ENCODE measurements at places on chromosomes 2 and 18. TPM values are rescaled to one million over a fixed set of nuclear protein-coding genes. Genes with fewer than 3 reads are reported as not detected.
A peak's percentile ranks its signal among the peaks of the same experiment; 100 is the strongest.

DNA sequence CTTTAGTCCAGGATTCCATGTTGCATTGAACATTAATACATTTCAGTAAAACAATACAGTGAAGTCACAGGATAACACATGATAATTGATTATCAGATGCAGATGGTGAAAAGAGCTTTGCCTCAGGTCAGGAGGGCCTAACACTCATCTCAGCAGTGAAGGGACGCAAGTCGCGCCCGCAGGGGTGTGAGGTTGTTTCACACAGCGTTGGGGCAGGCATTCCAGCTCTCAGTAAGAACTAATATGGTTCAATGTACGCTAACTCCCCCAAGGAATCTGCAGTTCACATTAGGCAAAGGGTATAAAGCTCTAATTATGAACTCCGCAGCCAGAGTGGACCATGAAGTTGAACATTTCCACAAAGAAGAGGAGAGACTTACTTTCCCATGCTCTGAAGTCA, 53.1 kb upstream of the ATL2 start:
- ATAC-seq: no peak

- ATAC-seq: peak; percentile 60
These were observed 143.5 kb downstream of the TGIF1 start for GRCh38 chr18:3593381-3593903.

DNA sequence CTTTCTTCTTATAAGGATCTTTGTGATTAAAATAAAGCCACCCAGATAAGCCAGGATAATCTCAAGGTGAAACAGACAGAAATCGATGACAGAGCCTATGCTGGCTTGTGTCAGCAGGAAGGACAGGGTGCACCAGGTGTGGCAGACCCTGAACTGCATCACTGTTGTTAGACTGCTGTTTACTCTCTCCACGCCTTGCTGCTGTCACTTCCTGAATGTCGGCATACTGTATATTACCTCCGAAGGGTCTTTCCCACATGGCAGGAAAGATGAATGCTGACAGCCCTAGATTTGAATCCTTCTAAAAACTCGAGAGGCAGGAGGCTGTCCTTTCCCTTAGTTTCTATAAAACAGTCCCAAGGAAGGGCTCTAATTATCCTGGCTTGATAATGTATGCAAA, 18.9 kb upstream of the TMEM163 start:
- ATAC-seq: no peak

GRCh38 chr18:38750751-38751150, 1185.2 kb upstream of the CELF4 start:
- ATAC-seq: no peak

- ATAC-seq: no peak
These were observed 113.0 kb downstream of the ATP9B start for GRCh38 chr18:79182047-79182713.

DNA sequence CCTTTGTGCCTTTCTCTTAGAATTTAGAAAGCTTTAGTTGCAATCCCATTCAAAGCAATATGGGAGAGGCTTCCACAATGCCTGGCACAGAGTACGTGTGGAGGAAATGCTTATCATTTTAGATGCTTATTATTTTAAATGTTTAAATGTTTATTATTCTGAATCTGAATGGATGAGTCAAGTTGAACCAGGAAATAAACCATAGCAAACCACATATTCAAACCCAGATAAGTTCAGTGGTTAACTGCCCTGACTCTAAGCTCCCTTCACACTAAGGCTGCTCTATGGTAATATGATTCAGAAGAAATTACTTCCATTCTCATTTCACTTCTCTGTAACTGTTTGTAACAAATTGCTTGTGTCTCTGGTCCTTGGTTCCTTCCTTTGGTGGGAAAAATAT, 5.2 kb upstream of the PPP4R1 start:
- ATAC-seq: no peak

DNA sequence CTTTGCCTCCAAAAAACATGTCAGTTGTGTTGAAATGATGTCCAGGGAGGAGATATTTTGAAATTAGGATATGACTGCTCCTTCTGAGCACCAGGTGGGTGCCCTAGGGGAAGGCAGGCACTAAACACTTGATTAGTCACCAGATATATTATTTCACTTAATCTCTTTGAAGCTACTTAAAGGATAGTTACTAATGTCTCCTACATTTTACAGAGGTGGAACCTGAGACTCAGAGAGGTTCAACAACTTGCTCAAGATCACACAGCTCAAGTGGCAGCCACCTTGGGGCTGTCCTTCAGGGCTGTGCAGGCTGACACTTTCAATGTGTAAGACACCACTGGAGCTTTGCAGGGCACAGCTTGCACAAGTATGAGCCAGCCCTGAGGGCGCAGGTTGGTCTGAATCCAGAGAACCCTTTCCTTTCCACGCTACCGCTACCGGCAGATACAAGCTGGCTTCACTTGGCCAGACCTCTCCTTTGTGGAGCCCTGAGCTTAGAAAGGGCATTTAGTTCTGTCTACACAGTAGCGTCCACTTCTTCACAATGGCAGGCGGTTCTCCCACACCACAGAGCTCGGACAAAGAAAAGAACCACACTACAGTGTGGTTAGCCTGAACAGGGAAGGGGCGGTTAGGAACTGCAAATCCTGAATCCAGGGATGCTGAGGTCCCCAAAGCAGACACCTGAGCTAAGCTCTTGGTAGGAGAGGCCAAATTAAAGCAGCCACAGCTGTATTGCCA, 16.4 kb downstream of the ALPK2 start:
- no peak for ATAC-seq

DNA sequence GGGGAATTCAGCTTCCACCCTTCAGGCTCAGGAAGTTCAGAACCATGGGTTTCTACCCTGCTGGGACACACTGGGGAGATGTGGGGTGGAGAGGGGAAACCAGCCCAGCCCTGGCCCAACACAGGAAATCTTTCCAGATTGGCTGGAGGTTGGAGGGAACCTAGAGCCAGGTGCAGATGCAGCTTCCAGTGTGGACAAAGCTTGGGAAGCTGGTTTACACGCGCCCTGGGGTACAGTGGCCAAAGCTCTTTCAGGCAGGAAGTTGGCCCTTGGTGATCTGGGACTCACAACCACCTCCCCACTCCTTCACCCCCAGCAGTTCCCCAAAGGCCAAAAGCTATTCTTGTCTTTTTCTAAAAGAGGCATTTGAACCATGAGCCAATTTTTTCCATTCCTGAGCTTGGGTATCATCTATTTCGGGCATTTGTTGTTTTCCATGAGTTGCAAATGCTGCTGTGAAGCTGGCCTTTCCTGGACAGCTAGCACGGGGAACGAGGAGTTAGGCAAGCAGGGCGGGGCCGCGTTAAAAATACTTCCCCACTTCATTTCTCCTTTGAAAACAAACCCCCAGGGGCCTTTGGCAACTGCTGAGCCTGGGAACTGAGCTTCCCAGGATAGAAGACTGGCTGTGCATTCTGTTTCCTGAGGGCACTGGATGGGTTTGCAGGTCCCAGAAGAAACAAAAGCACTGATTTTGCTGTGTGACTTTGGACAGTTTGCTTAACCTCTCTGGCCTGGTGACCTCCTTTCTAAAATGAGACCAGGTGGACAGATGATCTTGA, 3.1 kb upstream of the ARID5A start:
- peak; percentile 25 for ATAC-seq

- ATAC-seq: no peak
These were observed 47.0 kb downstream of the PROC start for GRCh38 chr2:127465258-127465657.

DNA sequence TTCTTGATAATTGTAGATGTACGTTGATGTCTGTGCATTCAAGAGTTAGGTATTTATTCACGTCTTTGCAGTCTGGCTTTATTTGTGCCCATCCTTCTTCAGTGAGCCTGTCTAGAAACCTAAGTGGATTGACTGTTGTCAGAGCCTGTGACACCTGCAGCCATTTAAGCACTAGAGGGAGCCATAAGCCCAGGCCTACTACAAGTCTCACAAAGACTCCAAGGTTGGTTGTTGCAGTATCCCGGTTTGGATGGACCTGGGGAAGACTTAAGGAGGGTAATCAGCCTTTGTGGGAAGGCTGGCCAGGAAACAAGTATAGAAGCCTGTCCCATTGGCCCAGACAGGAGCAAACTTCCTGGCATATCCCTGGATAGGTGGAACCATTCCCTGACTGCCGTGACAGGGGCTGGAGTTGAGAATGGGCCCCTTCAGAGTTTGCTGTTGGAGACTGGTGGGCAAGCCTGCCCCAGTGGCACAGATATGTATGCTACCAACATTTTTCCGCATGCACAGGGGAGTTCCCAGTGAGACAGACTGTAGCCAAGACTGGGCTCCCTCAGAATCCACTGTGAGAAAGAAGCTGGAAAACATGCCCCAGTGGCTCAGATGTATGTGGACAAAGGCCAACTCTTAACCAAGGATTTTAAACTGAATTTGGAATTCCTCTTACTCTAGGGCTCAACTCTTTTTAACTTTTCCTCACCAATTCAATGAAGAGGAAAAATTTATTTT, 9.3 kb upstream of the LRRC30 start:
- peak; percentile 82 for ATAC-seq

GRCh38 chr18:74963820-74964446, 245.0 kb downstream of the PTGR3 start:
- peak; percentile 59 for ATAC-seq

- no peak for ATAC-seq
These were observed 86.4 kb downstream of the PLEKHM3 start for GRCh38 chr2:207938886-207939285.

DNA sequence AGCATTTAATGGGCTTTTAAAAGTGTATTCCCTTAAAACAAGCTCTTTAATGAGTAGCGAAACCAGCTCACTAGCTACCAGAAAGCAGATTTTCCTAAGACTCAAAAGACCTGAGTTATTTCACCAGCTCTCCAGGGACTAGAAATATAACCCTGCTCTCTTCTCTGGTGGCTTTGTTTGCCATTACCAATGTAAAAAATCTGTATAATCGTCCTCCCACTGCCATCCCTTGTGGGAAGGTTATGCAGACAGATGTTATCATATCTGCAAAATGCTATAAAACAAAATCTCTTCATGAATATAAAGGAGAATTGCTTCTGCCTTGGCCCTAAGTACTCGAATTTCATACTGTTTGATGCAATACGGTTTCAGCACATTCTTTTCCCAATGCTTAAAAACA, 335.2 kb downstream of the NUP35 start:
- peak; percentile 54 for ATAC-seq

- no peak for ATAC-seq
These were observed 176.0 kb downstream of the THADA start for GRCh38 chr2:43419876-43420275.

DNA sequence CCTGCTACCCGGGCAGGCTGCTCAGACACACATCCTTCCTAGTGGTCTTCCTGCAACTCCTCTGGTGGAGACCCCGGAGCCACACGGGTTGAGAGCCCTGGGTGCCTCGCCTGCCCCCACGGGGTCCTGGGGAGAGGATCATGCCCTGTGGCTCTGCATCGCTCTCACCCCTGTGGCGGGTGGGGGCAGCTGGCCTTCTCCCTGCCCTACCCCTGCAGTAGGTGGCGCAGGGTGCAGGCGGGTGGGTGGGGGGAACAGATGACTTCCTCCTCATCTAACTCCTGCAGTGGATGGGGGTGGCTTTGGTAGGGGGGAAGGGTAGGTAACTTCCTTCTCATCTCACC, 38.5 kb downstream of the TSHZ1 start:
- ATAC-seq: no peak

GRCh38 chr2:133143645-133144044, 424.6 kb downstream of the NCKAP5 start:
- no peak for ATAC-seq

DNA sequence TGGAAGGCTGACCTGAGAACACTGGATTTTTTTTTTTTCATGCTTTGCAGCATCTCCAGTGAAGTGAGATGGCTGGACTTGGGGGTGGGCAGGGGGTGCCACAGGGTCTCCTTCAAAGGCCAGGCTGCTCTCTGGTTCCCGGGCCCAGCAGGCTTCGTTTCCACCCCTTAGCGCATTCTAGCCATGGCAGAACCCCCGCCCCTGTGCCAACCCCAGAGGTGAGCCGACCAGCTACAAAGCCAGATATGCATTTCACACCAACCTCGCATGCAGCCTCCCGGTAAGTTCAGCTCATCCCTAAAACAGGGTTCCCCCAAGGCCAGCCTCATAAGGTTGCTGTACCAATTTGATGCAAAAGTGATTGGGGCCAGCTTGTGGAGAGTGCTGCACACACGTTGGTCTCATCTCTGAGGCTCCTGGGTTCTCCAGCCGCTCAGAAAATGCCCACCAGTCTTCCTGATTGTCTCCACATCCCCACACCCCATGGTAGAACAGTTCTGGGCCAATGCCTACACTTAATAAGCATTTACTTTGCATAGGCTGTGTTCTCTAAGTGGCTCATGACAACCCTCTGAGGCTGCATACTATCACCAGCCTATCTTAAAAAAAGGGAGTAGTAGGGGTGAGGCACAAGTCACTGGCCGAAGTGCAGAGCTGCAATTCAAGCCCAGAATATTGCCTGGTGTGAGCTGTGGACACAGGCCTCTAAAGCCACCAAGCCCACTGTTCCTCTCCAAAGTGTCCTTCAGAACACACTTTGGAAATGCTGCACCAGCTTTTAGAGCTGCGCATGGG, 23.3 kb downstream of the SMAD7 start:
- ATAC-seq: no peak

- no peak for ATAC-seq
These were observed 27.0 kb upstream of the PTPN4 start for GRCh38 chr2:119732601-119733164.

DNA sequence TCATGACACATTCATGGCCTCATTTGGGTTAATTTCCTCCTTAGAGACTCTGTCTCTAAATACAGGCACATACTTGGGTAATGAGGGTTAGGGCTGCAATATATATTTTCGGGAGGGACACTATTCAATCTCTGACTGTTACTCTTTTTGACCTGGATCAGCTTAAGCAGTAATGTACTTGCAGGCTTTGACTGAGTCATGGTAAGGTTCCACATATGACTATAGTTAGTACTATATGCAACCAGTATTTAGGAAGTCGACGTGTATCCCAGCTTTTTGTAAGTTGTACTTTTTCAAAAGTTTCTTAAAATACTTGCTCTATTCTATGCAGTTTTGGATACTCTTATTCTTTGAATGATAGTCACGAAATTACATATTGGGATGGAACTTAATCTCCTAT, 37.2 kb upstream of the CDH19 start:
- no peak for ATAC-seq

DNA sequence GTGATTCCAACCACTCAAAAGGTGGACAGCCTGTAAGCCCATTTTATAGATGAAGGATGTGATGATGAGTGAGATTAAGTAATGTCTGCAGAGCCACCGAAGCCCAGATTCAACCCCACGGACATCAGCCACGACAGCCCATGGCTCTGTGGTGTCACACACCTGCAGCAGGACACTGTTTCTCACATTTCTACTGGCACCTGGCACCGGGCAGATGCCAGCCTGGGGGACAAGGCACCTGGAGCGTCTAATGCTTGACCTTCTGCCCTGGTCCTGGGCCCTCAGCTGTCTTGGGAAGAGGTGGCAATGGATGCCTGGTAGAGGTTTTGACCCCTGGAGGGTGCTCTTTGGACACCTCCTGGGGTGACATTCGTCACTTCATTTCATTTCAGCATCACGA, 176.3 kb downstream of the ANAPC1 start:
- no peak for ATAC-seq

GRCh38 chr2:6069381-6069780, 377.2 kb downstream of the SOX11 start:
- ATAC-seq: no peak

GRCh38 chr18:9726936-9727335, 18.8 kb downstream of the RAB31 start:
- ATAC-seq: no peak

KCNG2 gene
- 0.76 TPM for total RNA-seq

MAB21L4 gene
- not detected for total RNA-seq

IL1RN gene
- total RNA-seq: 1.3 TPM

ABCB11 gene
- total RNA-seq: 0.13 TPM

KIAA2012 gene
- 0.58 TPM for total RNA-seq

TTC21B gene
- 34.9 TPM for total RNA-seq

XDH gene
- total RNA-seq: 1.3 TPM

All from motor neuron (in vitro differentiated cells).